ENCODE measurements at places on chromosomes 12 and 14.

- DNase-seq: no peak
Observed at GRCh38 chr14:96461950-96462798, 40.0 kb upstream of the PAPOLA start.

DNA sequence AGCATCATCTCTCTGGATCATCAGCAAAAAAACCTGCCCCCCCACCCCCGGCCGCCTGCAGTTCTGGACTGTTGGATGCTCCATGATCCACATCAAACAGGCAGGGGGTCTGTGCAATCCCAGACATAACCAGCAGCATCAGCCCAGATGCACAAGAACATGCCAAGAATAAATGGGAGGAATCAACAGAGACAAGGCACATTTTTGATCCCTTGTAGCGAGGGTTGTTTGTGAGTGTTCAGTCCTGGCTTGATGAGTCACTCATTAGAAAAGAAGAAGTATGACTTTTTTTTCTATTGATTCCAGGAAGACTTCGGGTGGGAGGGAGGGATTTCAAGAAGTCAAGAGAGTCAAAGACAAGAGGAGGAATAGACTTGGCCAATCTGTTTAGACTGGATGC, 244.2 kb downstream of the KSR2 start:
- DNase-seq: no peak

DNA sequence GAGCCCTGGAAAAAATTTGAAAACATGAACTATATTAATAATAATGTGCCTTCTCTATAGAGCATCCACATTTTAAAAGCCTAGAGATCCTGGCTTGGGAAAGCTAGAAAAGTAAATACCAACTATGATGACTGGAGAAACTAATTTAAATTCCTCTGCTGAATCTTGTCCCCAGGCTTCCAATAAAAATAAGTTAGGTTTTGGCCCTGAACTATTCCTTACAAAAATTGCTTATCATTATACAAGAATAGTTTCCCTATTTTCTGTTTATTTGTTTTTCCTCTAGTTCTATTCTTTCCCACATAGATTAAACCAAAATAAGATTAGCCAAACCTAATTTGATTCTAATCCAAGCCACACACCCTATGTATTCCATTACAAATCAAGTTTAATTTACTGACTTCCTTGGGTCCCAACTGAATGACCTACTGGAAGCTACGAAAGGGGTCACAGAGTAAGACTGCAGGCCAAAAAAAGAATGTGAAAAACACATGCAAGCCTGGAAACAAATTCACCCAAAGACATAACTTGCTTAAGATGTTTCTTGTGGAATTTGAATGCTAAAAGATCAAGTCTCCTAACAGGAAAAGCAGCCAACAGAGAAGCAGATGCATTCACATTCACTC, 133.0 kb downstream of the PAWR start:
- no peak for DNase-seq

GRCh38 chr14:70714055-70714550, 72.4 kb downstream of the TTC9 start:
- peak; percentile 75 for DNase-seq

- no peak for DNase-seq
Observed at GRCh38 chr14:24179961-24180796, 8.3 kb downstream of the REC8 start.

DNA sequence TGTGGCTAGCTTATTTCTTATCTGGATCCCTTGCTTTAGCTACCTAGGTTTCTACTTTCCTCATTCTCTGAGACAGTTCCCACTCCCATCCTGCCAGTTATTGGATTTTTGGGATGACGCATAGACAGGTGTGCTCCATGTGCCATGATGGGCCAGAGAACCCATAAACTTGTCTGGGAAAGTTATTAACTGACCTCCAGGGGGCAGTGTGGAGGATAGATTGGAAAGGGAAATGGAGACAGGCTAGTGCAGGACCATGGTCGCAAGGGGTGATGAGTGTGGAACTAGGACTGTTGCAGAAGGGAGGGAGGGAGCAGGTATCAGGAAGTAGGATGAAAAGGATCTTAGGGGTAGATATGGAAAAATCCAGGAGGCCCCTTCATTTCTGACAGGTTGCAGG, 80.3 kb downstream of the ESRRB start:
- DNase-seq: peak; percentile 55

DNA sequence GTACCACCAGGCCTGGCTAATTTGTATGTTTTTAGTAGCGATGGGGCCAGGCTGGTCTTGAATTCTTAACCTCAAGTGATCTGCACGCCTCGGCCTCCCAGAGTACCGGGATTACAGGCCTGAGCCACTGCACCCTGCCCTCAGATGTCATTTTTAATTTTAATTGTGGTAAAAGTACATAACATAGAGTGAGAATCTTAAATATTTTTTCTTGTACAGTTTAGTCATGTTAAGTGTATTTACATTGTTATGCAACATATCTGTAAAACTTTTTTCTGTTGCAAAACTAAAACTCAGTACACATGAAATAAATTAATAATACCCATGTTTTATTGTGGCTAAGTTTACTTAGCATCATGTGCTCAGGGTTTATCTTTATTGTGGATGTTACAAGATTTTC, 231.4 kb downstream of the ALG10 start:
- DNase-seq: no peak

DNA sequence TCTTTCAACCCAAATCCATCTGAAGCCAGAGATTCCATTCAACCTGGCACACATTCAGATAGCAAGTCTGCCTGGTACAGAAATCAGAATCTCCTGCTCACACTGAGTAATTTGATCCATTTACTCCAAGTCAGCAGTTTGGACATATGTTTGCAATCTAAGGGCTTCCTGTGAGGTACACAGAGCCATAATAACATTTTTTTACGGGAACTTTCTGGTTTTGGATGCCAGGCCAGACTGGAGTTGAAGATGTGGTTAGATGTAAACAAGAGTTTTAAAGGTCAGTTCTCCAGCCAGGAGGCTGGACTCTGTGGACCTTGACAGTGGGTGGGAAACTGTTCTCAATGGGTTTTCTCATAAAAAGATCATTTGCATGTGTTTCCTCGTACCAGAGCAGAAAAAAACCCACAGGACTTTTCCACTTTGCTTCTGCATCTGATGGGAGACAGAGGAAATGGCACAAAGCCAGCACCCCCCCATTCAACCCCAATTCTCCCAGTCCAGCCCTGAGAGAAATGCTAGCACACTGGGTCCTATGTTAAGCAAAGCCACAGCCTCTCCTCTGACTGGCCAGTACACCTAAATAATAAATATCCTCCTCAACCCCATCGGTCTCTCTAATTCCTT, 17.7 kb upstream of the TSPAN11 start:
- DNase-seq: peak; percentile 9

GRCh38 chr12:3222979-3223378, 145.8 kb downstream of the TSPAN9 start:
- peak; percentile 78 for DNase-seq
